Lung microvascular endothelial cell (primary cell): ENCODE measurements at places on chromosomes 4 and X. TPM values are rescaled to one million over a fixed set of nuclear protein-coding genes. Genes with fewer than 3 reads are reported as not detected.

The ADH1B gene
- total RNA-seq, result under 0.01 TPM in 2 replicates

The LRP2BP gene
- total RNA-seq, result 0.44 and 0.79 TPM in 2 replicates

The LAP3 gene
- 117 and 174 TPM in 2 replicates for total RNA-seq

The GRIA2 gene
- total RNA-seq, result under 0.01 TPM in 1 of 2 replicates, not detected in the other

The GAGE12E gene
- total RNA-seq, result not detected in 2 replicates

The NLGN4X gene
- 0.22 and 0.40 TPM in 2 replicates for total RNA-seq

The FHDC1 gene
- total RNA-seq, result 0.22 and 0.60 TPM in 2 replicates

The CTAG2 gene
- not detected in 2 replicates for total RNA-seq

The SYTL4 gene
- total RNA-seq, result 18.1 and 51.4 TPM in 2 replicates
